ENCODE measurements at places on chromosomes 6 and 20.
A peak's percentile ranks its signal among the peaks of the same experiment; 100 is the strongest.

GRCh38 chr6:35177596-35177995 lies 36.2 kb upstream of the SCUBE3 start:
- DNase-seq, result no peak

- no peak for DNase-seq
These were observed 129.8 kb downstream of the ALDH8A1 start for GRCh38 chr6:134819863-134820800.

GRCh38 chr6:110178626-110179405 lies 654 bp downstream of the WASF1 start:
- DNase-seq, result peak; percentile 62

- DNase-seq, result peak; percentile 59
These were observed 95.6 kb downstream of the LAMP5 start for GRCh38 chr20:9609887-9610502.

GRCh38 chr6:4986999-4987398 lies 16.8 kb downstream of the RPP40 start:
- DNase-seq, result no peak

GRCh38 chr6:26375270-26375669 lies 7.6 kb upstream of the BTN2A2 start:
- DNase-seq, result no peak

GRCh38 chr6:138666636-138667035 lies 106.9 kb upstream of the CCDC28A start:
- DNase-seq, result no peak

DNA sequence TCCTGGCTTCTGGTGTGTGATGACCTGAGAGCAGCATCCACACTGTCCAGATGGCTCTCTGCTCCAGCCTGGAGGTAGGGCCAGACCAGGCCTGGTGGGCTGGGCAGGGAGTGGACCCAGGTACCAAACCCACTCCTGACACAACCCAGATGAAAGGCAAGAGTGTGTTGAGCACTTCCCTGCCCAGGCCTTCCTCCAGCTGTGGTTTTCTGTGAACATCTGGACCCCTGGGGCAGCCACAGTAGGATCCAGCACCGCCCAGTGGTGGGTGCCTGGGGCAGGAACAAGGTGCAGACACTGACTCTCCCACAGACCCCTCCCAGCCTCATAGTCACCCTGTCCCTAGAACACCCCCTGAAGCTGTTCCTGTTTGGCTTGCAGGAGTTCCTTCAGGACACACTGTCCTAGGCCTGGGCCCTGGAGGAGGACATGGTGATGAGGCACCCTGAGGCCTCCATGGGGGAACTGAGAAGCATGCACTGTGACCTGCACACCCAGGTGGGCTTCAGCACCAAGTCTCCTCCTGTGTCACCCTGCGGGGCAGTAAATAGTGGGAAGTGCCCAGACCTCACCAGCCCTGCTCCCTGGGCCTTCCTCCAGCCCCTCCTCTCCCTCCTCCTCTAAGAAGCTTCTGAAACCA lies 28.7 kb downstream of the UBD start:
- no peak for DNase-seq

- no peak for DNase-seq
These were observed 29.8 kb upstream of the MCHR2 start for GRCh38 chr6:100023798-100024197.

DNA sequence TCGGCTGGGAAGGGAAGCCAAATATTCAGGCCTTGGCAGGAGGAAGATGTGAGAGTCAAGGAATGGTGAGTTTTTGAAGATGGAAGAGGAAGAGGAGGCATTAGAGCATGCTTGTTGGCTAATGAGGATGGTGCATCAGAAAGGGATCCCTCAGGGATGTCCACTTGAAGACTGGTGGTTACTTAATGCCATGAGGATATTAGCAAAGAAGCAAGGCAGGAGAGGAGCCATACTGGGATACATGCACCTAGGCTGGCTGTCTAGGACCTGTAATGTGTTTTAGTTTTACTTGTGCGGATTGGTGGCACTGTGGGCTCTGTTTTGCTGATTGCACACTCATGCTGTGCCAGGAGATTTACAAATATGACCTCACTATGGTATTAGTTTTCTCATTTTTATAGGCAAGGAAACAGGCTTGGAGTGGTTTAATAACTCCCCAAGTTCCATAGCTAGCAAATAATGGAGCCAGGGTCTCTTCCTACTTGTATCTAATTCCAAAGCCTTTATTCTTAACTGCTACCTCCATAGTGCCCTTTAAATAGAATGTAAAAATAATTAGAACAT lies 37.8 kb downstream of the NCOA7 start:
- no peak for DNase-seq

GRCh38 chr6:43836507-43837240 lies 66.7 kb downstream of the VEGFA start:
- no peak for DNase-seq

GRCh38 chr6:16511040-16511660 lies 250.1 kb downstream of the ATXN1 start:
- no peak for DNase-seq

GRCh38 chr20:63538204-63539091 lies 1.3 kb upstream of the PTK6 start:
- DNase-seq, result no peak

DNA sequence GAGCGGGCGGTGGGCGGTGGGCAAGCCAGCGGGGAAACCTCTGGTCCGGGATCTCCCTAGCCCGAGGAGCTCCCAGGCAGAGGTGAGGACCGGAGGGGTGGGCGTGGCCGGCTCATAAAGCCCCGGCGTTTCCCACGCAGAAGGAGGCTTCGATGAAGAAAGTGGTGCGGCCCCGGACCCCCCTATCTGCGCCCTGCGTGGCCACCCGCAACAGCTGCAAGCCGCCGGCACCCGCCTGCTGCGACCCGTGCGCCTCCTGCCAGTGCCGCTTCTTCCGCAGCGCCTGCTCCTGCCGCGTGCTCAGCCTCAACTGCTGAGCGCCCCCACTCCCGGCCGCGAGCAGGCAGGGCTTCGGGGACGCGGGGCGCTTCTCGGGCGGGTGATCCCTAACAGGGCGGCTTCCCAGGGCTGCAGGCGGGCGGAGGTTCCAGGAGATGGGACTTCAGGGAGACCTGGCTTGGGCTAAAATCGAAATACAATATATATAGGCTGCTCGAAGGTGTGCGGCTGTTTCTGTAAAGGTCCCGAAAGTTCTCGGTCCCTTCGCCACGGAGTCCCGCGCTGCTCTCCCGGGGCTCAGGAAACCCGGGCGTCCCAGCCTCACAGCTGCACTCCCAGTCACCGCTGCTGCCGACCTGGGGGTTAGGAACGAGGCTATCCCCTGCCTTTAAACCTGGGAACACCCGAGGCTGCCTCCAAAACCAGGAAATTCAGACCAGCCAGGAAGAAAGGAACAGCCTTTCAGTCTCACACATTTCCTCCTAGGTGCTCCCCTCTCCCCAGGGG lies 27.8 kb downstream of the ASIP start:
- no peak for DNase-seq

- no peak for DNase-seq
These were observed 81.3 kb upstream of the NAA20 start for GRCh38 chr20:19935842-19936241.

DNA sequence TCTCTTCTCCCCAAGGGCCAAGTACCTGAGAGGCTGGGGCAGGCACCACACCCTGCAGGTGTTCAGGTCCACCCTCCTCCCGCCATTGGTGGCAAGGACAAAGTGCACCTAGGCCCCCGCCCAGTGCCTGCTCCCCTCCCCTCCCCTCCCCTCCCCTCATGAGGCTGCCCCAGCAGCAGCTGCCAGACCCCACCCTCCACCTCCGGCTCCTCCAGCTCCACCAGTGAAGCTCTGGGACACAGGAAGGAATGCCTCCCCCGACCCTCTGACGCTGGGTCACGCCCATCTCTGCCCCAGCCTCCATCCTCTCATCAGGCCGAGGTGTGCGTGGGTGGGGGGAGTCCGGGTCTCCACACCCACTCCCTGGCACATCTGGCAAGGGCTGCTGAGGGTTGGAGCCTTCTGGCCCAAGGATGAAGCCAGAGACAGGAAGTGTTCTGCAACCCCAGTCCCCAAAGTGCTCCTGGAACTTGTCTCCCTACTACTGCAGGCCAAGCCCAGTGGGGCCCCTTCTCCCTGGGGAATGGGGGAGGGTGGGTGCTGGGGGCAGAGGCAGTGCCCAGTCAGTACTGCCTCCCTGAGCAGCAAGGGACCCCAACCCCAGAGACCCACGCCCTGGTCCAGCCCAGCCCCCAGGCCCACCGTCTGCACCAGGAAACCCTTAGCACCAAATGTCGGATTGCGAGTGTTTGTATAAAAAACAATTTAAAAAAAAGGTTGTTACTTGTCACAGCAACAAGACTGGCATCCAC lies 1.6 kb upstream of the UCKL1 start:
- DNase-seq, result no peak

DNA sequence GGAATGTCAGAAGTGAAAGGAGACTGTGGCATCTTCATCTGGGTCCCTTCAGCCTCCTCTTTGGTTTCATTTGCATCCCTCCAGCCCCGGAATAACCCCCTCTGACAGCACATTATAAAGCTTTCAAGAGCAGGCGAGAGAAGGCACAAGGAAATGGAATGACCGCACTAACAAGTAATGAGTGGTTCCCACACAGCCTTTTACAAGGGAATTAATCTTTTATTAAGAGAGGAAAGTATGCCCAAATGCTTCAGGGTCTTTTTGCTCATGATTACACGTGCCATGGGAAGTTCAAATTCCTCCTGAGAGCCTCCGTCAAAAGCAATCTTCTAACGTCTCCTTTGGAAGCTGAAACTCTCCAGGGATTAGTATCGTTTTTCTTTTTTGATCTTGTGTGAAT lies 347.0 kb downstream of the BTBD3 start:
- DNase-seq, result no peak

GRCh38 chr6:154304191-154304590 lies 52.4 kb downstream of the IPCEF1 start:
- DNase-seq, result no peak

- no peak for DNase-seq
These were observed 53.6 kb upstream of the BHLHE23 start for GRCh38 chr20:63060057-63060991.

DNA sequence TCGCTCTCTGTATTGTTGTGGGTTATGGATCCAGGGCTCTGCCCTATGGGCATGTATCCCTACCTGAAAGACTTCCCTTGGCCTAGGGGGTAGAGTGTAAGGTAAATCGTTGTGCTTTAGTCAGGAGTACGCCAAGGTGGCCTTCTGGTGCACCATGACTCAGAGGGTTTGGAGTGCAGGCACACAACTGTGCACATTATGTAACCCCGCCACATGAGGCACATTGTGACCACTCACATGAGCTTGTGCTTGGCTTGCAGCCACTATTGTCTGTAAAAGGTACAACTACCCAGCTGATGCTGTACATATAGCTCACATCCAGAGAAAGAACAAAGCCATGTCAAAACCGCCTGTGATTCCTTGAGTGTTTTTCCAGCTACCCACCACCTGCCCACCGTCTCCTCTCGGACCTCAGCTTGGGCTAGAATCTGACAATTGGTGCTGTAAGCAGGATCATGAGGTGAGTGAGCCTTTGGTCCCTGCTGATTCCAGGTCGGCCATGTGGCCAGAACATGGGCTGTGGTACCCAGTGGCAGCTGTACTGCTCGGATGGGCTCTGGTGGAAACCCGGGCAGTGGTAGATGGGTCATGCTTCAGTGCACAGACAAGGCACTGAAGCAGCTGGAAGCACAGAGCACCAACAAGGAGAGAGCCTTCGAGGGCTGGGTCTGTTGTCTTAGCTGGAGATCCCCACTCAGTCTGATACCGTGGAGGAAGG lies 33.8 kb downstream of the HDDC2 start:
- DNase-seq, result no peak

GRCh38 chr6:36855750-36856149 lies 16.5 kb upstream of the CPNE5 start:
- DNase-seq, result no peak

DNA sequence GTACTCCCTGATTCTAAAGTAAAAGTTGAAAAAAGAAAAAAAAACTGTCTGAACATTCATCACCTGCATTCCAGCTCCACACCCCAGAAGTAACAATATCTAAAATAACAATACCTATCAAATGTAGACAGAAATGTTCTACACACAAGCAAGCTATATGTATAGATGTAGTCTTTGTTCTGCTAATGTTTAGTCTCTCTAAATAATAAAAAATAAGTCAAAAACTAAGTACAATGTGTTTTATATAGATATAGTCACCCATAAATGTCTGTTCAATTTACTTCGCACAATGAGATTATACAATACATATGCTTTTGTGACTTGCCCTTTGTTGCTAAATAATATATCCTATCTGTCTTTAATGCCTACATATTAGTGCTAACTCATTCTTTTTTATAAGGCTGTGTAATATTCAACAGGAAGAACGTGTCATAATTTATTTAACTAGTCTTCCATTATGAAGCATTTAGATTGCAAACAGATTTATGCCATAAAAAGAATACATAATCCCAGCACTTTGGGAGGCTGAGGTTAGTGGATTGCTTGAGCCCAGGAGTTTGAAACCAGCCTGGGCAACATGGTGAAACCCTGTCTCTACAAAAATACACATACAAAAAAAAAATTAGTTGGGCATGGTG lies 216.2 kb upstream of the ZNF217 start:
- DNase-seq, result no peak

GRCh38 chr6:136923116-136923953 lies 1.2 kb downstream of the SLC35D3 start:
- no peak for DNase-seq

- DNase-seq, result no peak
These were observed 89.2 kb upstream of the STMND1 start for GRCh38 chr6:17012421-17013225.

DNA sequence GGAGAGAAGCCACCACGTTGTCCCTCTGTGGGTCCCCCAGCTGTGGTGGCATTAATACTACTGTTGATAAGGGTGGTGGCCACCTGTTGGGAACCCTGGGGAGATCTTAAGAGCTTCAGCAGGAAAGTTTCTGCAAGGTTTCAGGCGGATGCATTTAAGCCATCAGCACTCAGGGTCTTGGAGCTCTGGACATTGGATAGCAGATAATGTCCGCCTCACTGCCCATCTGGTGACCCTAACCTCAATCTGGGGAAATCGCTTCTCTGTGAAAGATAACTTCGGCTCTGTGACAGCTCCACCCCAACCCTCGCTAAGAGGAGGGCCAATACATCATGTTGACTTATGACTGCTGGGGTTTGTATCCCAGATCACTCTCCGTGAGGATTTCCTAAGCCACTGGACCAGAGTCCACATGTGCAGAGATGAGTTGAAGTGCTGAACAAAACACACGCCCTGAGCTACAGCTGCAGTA lies 92.9 kb downstream of the FOXC1 start:
- no peak for DNase-seq

DNA sequence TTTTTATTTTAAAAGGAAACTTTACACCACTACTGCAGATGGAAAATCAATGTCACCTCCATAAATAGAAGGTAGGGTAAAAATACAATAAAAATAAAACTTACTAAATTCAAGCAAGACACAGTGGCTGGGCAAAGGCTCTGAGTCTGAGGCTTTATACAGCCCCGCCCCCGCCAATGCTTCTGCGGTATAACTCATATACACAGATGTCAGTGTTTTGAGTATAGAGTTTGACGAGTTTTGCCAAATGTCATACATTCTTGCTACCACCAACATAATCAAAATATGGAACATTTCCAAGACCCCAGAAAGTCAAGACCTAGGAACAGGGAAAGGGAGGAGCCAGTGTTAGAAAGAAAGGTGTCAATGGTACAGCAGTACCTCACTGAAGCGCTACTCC lies 12.8 kb downstream of the NFATC2 start:
- DNase-seq, result no peak

- no peak for DNase-seq
These were observed 28.4 kb downstream of the COL19A1 start for GRCh38 chr6:69894578-69895347.

GRCh38 chr6:149470948-149471347 lies 13.9 kb downstream of the ZC3H12D start:
- no peak for DNase-seq
